ENCODE measurements at places on chromosomes 12 and 14. TPM values are rescaled to one million over a fixed set of nuclear protein-coding genes. Genes with fewer than 3 reads are reported as not detected.

Gene KRT83
- not detected for total RNA-seq

Gene CLEC4D
- not detected for total RNA-seq

Gene ZC2HC1C
- 0.68 TPM for total RNA-seq

Gene IFNG-AS1
- not detected for total RNA-seq

Gene PSMD9
- 47.5 TPM for total RNA-seq

Gene CDKN1B
- total RNA-seq = 73.1 TPM

Gene CBLN3
- 2.5 TPM for total RNA-seq

Gene LRTM2
- not detected for total RNA-seq

Gene KCNC2
- not detected for total RNA-seq

Gene SMCO2
- total RNA-seq = 4.1 TPM

Gene RBP5
- total RNA-seq = not detected

Gene GPRC5A
- total RNA-seq = 20.4 TPM

Gene RILPL2
- total RNA-seq = 4.1 TPM

Gene PUS7L
- total RNA-seq = 18.1 TPM

Gene HPD
- total RNA-seq = not detected

Gene PCED1B
- 2.6 TPM for total RNA-seq

Gene RAD9B
- total RNA-seq = 0.57 TPM

Gene AVPR1A
- total RNA-seq = not detected

Gene INHBE
- total RNA-seq = 1.5 TPM

Gene SCNN1A
- 9.6 TPM for total RNA-seq

Gene ART4
- not detected for total RNA-seq

Gene KRT82
- not detected for total RNA-seq

Gene GLT1D1
- not detected for total RNA-seq

Gene HOXC6
- not detected for total RNA-seq

Gene NTS
- not detected for total RNA-seq

Gene CCDC175
- not detected for total RNA-seq

Gene FBXW8
- total RNA-seq = 7.2 TPM

Gene PRH2
- not detected for total RNA-seq

Gene KCNH3
- total RNA-seq = not detected

Gene EIF2B1
- 51.8 TPM for total RNA-seq

Gene TAPBPL
- total RNA-seq = 18.9 TPM

Gene VWF
- 0.34 TPM for total RNA-seq

Gene BCL2L14
- total RNA-seq = not detected

Gene PLCZ1
- not detected for total RNA-seq

Gene HCAR2
- total RNA-seq = 4.5 TPM

Gene RNU6-8
- not detected for total RNA-seq

Gene CLEC14A
- total RNA-seq = not detected

Gene SERPINA10
- not detected for total RNA-seq

Gene GNG2
- total RNA-seq = not detected

Gene DIO2
- total RNA-seq = 0.68 TPM

Gene PLBD1
- 3.4 TPM for total RNA-seq

Gene MMP14
- 515 TPM for total RNA-seq

Gene LALBA
- not detected for total RNA-seq

Gene KERA
- total RNA-seq = not detected

Gene GLI1
- 0.14 TPM for total RNA-seq

Gene TUNAR
- total RNA-seq = not detected

Gene WNT1
- total RNA-seq = not detected

Gene AKAP3
- 1.7 TPM for total RNA-seq

Gene TMEM132C
- not detected for total RNA-seq

Gene M6PR
- 448 TPM for total RNA-seq

Gene PTGER2
- not detected for total RNA-seq

Gene ANKRD33
- not detected for total RNA-seq

All from nasal cavity respiratory epithelium epithelial cell of viscerocranial mucosa (primary cell).